Inflammatory macrophage treated with lipopolysaccharide for 1 hour (primary cell): ENCODE measurements at places on chromosomes 2 and 18.

DNA sequence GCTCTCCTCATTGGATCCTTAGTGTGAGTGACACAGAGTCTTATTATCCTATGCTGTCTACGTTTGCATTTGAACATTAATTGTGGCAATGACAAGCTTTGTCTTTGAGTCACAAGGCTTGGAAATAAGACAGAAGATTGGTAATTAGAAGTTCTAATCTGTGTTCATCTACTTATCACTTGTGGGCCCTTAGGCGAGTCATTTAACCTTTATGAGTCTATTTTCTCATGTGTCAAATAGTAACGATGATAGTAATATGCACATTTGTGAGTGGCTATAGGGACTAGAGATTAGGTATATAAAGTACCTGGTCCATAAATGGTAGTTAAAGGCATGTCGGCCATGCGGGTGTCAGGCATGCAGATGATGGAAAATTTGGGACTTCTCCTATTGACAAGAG lies 105.6 kb upstream of the NABP1 start:
- DNase-seq = no peak

GRCh38 chr2:105756435-105756834 lies 11.7 kb downstream of the NCK2 start:
- DNase-seq = no peak

GRCh38 chr18:63823516-63824219 lies 48.5 kb downstream of the SERPINB7 start:
- peak; percentile 40 for DNase-seq

- no peak for DNase-seq
Observed at GRCh38 chr18:75230163-75231052, 19.8 kb downstream of the TSHZ1 start.

GRCh38 chr2:100286318-100286717 lies 36.0 kb downstream of the LONRF2 start:
- no peak for DNase-seq

DNA sequence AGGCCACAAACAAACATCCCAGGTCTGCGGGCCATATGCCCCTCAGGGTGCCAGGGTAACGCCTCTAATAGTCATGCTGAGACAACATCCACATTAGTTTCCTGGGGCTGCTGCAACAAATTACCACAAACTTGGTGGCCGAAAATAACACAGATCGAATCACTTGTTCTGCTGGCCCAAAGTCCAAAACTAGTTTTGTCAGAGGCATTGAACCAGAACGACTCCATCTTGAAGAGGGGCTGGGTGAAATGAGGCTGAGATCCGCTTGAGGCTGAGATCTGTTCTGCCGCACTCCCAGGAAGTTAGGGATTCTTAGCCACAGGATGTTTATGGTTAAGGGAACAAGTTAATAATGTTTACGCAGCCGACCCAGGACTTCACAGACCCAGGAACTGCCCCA lies 66.7 kb downstream of the COPS8 start:
- DNase-seq = no peak

DNA sequence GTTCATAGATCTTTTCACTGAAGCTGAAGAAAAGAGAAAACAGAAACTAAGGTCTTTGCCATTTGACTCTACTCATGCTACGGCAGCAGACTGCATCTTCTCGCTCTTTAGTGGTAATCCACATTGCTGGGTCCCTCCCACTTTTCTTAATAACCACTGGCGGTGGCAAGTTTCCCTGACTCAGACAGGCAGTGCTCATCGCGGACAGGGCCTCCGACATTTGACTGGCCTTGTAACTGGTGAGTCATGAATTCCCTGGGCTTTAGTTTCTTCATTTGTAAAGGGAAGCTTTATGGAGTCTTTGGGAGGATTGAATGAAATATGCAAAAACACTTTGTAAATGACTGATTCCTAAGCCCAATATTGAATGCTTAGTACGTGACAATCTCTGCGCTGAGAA lies 238.2 kb upstream of the RBBP8 start:
- no peak for DNase-seq

GRCh38 chr18:60601249-60601648 lies 228.7 kb upstream of the MC4R start:
- no peak for DNase-seq

DNA sequence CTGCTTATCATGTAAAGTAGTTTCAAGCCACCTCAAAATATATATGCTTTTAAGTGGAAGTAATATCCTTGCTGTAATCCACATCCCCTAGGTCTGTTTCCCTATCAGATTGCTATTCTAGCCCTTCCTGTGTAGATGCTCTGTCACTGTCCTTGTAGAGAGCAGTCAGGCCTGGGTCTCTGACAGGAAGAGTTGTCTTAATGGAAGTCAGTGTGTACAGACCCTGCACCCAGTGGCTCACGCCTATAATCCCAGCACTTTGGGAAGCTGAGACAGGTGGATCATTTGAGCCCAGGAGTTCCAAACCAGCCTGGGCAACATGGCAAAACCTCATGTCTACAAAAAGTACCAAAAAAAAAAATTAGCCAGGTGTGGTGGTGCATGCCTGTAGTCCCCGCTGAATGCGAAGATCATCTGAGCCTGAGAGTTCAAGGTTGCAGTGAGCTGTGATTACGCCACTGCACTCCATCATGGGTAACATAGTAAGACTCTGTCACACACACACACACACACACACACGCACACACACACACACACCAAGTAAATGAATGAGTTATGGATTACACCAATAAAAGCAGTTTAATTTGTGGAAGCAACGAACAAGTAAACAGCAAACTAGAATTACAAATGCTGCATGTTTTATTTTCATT lies 70.2 kb upstream of the DSC1 start:
- no peak for DNase-seq

DNA sequence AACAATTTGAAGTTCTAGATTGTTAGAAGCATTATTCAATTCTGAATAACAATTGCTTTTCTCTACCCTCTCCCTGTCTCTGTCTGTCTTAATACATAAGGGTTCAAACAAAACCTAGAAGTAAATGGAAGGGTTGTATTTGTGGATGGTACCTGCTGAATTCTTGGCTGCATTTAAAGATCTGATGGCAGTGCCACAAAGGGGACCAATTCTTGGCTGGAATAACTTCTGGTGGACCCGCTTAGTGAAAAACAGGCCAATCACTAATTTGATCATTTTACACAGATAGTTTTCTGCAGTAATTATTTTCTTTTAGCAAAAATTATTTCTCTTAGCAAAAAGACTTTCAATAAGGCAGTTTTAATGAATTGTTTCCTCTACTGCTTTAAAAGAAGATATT lies 353.5 kb downstream of the MYCN start:
- no peak for DNase-seq

- DNase-seq = no peak
Observed at GRCh38 chr2:219434718-219435525, at the start of gene SPEG. TSS of gene SPEG (plus strand) at chr2:219434843. CDS start at chr2:219434978, 135 bp downstream.

DNA sequence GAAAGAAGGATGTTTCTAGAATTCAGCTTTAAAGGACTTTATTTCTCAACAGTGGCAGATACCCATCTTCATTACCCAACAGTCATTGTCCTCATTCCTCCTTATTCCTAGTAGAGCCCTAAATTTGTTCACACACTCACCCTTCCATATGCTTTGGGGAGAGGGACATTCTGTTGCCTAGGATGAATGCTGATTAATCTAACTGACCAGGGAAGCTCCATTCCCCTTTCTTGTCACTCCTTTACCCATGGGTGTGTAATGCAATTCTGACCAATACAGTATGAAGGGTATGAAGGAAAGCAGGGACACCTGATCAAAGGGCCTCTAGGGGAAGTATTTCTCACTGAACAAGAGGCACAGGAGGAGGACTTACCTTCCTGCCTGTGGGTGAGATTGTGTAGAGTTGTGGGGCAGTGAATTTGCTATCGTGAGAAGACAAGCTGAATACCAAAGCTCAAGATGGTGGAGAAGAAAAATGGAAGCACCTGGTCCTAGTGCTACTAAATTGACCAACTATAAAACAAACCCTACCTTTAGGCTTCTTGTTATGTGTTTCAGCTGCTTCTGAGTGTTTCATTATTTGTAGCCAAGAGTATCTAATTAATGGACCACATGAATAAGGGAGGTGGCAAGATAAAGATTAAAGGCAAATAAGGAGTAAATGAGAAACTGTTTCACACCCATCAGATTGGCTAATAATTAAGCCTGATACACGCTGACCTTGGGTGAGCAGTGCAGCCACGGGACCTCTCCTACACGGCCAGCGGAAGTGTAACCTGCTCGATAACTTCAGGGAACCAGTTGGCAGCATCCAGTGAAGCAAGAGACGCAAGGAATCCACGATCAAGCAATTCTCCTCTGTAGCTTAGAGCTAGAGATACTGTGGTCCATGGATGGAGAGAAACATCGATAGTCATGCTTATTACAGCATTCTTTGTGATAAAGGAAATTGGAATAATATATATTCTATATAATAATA lies 202.3 kb downstream of the MYCN start:
- no peak for DNase-seq

GRCh38 chr18:5309888-5310470 lies 14.5 kb upstream of the ZBTB14 start:
- DNase-seq = peak; percentile 54

DNA sequence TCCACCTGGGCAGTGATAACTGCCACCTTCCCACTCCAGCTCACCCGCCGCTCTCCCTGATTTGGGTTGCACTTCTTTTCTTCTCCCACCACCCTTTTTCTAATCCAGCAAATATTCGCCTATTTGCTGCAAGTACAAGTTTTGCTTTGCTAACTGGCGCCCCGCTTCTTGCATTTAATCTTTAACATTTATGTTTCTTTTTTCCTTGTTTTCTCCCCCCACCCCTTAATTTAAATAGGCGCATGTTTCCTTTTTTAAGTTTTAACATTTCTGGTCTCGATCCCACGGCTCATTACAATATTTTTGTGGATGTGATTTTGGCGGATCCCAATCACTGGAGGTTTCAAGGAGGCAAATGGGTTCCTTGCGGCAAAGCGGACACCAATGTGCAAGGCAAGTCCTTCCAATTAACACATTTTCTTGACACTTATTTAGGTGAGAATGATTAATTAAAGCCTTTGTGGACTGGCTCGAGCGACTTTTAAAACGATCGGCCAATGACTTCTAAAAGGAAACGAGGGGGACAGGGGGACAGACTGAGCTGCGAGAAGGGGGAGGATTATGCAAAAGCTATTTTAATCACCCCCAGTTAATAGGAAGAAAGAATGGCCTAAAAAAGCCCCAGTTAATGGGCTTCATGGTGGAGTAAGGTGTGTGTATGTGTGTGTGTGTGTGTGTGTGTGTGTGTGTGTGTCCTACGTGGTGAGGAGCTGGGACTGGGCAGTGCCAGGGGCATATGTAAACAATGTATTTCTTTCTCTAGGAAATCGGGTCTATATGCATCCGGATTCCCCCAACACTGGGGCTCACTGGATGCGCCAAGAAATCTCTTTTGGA lies 1.6 kb downstream of the TBR1 start:
- no peak for DNase-seq

- DNase-seq = no peak
Observed at GRCh38 chr2:62178741-62179271, 17.1 kb upstream of the B3GNT2 start.

GRCh38 chr2:126836761-126837679 lies 61.7 kb upstream of the TEX51 start:
- no peak for DNase-seq

- no peak for DNase-seq
Observed at GRCh38 chr2:120992791-120993555, 257.3 kb downstream of the GLI2 start.

DNA sequence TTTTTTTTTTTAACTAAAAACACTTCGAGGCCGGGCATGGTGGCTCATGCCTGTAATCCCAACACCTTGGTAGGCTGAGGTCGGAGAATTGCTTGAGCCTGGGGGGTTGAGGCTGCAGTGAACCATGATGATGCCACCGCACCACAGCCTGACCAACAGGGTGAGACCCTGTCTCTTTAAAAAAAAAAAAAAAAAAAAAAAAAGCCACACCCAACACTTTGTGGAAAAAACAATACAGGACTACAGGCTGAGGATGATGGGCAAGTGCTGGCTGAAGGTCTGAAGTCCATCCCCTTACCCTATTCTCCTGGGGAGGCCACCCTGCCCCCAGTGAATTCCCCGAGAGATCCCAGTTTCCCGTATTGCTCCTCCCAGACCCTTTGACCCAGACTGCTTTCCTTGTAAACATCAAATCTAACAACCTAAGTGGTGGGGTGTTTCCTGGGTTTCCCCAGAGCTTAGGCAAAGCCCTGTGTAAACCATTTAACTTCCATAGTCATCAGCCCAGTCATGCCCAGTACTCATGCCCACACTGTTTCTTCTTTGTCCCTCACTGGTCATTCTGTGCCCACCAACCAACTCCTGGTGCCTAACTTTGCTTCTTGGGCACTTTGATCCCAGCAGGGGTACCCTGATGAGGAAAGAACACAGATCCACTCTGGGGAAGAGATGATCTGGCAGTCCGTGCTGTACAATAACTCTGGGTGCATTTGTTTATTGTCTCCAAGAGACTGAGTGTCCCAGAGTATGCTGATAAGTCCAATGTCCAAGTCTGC lies 5.8 kb upstream of the TMEM37 start:
- peak; percentile 67 for DNase-seq

DNA sequence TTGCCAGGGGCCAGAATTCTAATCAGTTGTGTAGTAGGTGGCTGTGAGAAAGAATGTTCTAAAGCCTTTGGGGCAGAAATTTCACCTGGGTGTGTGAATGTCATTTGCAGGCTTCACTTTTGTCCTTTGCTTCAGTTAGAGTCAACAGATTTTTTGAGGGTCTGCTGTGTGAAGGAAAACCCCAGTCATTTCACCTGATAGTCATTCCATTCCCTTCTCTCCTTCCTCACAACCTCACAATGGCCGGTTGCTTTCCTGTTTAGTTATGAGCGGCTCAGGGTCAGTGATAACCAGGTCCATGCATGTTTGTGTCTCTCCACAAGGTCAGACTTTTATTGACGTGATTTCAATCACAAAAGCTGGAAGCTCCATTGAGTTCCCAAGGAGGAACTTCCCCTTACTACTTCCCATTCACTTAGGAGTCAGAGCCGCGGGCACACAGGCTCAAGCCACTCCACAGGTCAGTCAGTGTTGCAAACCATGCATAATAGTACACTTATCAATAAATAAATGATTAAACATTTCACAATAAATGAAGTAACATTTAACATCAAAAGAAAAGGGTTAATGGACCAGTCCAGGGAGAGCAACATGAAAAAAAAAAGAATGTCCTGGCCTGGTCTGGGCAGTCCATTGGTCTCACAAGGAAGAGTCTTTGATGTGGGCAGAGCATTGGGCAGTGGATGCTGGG lies 74.3 kb downstream of the NPAS2 start:
- DNase-seq = peak; percentile 54

- DNase-seq = peak; percentile 78
Observed at GRCh38 chr2:152568531-152568930, 148.7 kb downstream of the PRPF40A start.

- DNase-seq = no peak
Observed at GRCh38 chr2:67466734-67467133, 69.6 kb downstream of the ETAA1 start.

GRCh38 chr2:204669382-204669781 lies 124.1 kb downstream of the PARD3B start:
- no peak for DNase-seq

DNA sequence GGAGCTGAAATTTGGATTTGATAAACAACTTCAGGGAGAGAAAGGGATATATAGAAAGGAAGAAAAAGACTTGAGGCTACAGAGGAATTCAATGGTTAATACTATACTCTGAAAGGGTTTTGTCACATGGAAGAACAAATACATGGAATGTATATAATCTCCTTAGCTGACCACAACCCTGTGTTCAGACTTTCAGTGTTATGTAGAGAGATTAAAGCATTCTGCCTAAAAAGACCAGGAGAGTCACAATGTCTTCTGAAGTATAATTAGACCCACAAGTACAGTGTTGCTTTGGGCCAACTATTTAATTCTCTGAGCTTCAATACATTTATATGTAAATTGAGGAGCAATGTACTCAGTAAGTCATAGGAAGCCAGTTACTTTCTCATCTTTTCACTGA lies 123.8 kb upstream of the FSHR start:
- no peak for DNase-seq

GRCh38 chr18:33641141-33641540 lies 63.1 kb downstream of the ASXL3 start:
- DNase-seq = no peak
